Activated T-helper 1 cell treated with anti-CD3 and anti-CD28 coated beads, Interleukin-2, amount 50 U/mL, for 16 hours (primary cell): ENCODE measurements at places on chromosomes 12 and 14.

- no peak for DNase-seq
Observed at GRCh38 chr12:2291182-2291832, 238.5 kb downstream of the CACNA1C start.

DNA sequence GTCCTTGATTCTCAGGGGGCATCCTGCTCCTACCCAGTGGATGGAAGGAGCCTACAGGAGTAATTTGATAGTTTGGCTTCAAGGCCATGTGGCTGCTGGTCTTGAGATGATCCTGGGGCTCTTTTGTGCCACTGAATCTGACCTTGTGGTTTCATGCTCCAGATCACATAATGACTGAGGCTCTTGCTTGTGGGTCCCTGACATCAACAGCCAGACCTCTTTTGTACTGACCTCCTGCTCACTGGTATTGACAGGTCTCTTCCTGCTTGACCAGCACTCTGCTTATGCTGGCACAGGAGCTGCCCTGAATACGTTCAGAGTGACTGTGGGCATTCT lies 23.2 kb upstream of the JPH4 start:
- no peak for DNase-seq

DNA sequence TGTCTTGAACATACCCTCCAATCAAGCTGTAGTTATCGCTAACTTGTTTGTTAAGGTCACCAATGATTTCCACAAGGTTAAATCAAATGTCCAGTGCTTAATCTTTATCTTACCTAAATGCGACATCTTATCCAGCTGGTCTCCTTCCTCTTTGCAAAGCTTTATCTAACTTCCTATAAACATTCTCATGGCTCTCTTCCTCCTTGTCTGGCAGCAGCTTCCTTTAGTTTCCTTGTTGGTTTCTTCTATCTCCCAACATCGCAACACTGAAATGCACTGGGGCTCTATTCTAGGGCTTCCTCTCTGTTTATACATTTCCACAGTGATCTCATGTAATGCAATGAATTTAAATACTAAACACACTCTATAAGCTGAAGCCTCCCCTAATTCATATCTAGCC lies 28.7 kb downstream of the UBE2N start:
- DNase-seq: no peak

DNA sequence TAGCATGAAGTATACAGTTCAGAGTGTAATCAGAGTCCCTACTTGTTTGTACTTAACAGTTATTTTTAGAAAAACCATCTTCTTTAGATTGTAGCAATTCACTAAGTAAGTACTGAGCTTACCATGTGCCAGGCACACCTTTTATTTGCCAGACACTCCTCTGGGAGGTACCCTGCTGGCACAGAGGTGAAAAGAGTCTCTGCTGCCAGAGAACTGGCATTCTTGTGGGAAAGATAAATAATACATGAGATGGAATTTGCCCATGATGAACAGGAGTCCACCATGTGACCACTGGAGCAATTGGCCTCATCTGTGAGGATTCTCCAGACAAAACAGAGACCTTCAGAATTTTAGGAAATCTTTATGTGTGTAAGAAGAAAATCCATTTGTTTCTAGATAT lies 199.3 kb upstream of the SLC16A7 start:
- no peak for DNase-seq

DNA sequence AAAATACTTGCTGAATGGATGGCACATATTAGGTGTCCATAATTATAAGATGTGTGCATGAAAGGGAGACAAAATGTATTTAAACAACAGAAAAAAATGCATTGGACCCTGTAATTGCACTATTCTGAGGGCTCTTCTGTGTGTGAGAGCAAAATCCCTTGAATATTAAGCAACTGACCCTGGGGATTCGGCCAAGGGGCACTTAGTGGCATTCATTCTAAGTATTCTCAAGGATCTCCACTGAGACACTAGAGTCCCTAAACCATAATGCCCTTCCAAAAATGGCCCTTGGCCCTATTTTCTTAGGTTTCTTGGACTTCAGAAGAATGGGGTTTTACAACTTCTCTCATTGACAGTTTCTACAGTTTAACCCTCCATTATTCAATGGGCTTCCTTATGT lies 388.6 kb downstream of the GLT1D1 start:
- no peak for DNase-seq

- no peak for DNase-seq
Observed at GRCh38 chr12:19548834-19549233, 109.5 kb downstream of the AEBP2 start.
